ENCODE measurements at places on chromosomes 5 and 9.

- H3K4me3 ChIP-seq, result no peak overlapping the region
- H3K27ac ChIP-seq, result no peak overlapping the region
- no peaks in the 10 kb centered on the region for H3K36me3 ChIP-seq
- no peaks in the 10 kb centered on the region for H3K27me3 ChIP-seq
Measured at GRCh38 chr9:89854715-89855475, 250.1 kb downstream of the GADD45G start.

- no peak for DNase-seq
- H3K4me1 ChIP-seq, result no peaks in the 10 kb centered on the region
- H3K4me3 ChIP-seq, result no peak overlapping the region
- H3K27me3 ChIP-seq, result no peaks in the 10 kb centered on the region
- H3K27ac ChIP-seq, result no peak overlapping the region
- no peaks in the 10 kb centered on the region for H3K36me3 ChIP-seq
Measured at GRCh38 chr9:137705443-137705863, 86.6 kb downstream of the EHMT1 start.

DNA sequence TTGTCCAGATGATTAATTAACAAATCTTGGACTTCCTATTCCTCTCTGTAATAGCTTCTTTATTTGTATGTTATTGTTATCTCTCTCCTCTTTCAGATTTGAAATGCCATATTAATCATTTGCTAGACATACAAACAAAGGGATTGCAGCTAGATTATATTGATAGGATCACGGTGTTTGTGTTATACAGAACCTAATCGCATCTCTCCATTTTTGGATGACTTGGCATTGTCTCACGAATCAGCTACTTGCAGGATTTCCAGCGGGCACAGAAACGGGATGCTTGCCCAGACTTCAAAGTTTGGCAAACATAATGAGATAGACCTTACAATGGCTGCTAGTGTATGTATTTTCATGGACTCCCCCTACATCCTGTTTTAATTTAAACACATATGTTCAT lies 368.1 kb downstream of the TLE4 start:
- H3K27me3 ChIP-seq, result no peaks in the 10 kb centered on the region
- DNase-seq, result no peak
- no peaks in the 10 kb centered on the region for H3K36me3 ChIP-seq
- H3K4me1 ChIP-seq, result no peaks in the 10 kb centered on the region
- H3K4me3 ChIP-seq, result no peak overlapping the region

DNA sequence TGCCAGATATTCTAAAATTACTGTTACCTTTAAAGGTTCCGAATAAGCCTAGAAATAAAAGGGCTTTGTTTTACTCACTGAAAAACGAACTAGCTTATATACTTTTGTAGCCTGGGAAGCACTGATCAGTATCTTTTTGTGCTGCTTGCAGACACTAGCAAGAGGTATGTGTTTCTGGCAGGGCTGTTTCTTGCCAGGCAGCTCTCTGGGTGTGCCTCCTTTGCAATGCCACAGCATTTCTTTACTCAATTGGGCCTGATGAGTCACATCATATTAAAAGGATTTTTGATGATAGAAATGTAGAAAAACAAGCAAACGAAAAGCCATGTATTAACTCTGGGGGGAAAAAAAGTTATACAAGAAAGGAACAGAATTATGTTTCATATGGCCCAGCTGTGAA lies 35.6 kb downstream of the CD180 start:
- H3K4me1 ChIP-seq, result peaks cover 8% of the 10 kb centered on the region
- H3K36me3 ChIP-seq, result peaks cover 23% of the 10 kb centered on the region

DNA sequence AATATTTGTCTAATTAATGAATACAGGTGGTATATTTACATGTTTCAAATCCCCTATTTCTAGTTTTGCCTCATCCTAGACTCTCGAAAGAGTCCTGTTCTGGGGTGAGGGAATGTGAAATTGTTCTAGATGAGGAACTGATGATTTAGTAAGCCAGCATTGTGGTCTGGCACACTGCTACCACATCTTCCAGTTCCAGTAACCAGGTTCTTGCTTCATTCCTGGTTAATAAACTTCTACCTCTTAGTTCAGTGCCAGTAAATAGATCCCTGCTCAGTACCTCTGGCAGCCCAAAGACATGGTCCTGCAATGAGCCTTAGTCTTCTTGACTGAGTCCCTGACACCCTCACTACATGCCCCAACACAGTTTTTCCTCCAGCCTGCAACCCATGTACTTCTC lies 207.7 kb downstream of the SREK1 start:
- no peaks in the 10 kb centered on the region for H3K4me1 ChIP-seq
- no peak overlapping the region for H3K27ac ChIP-seq
- no peak overlapping the region for H3K4me3 ChIP-seq
- H3K36me3 ChIP-seq, result no peaks in the 10 kb centered on the region

DNA sequence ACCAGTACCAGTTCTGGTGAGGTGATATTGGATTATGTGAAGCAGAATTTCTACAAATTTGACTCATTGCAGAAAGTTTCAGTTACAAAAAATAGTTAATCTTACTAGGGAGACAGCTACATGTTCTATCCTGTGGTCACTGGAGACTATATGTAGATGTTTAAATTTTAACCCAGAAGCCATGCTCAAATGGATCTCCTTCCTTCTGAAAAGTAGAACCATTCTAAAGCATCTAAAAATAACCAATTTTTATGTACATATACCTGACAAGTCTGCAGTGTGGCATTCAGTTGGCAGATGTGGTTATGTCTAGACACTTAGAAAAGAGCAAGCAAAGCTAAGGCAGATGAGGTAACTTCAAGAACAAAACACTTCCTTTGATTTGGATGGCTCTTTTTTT lies 65.5 kb upstream of the POU4F3 start:
- no peaks in the 10 kb centered on the region for H3K27me3 ChIP-seq
- DNase-seq, result no peak
- H3K4me1 ChIP-seq, result no peaks in the 10 kb centered on the region
- H3K36me3 ChIP-seq, result peaks cover 39% of the 10 kb centered on the region
- no peak overlapping the region for H3K27ac ChIP-seq

GRCh38 chr5:65305913-65306312 lies 175.8 kb downstream of the ADAMTS6 start:
- no peaks in the 10 kb centered on the region for H3K4me1 ChIP-seq
- H3K27me3 ChIP-seq, result no peaks in the 10 kb centered on the region
- no peak overlapping the region for H3K27ac ChIP-seq
- no peak overlapping the region for H3K4me3 ChIP-seq
- DNase-seq, result no peak

GRCh38 chr5:45521067-45521466 lies 175.1 kb downstream of the HCN1 start:
- no peaks in the 10 kb centered on the region for H3K36me3 ChIP-seq
- no peaks in the 10 kb centered on the region for H3K4me1 ChIP-seq
- H3K27me3 ChIP-seq, result no peaks in the 10 kb centered on the region
- no peak overlapping the region for H3K4me3 ChIP-seq

- no peak overlapping the region for H3K27ac ChIP-seq
- H3K36me3 ChIP-seq, result no peaks in the 10 kb centered on the region
- H3K27me3 ChIP-seq, result no peaks in the 10 kb centered on the region
Measured at GRCh38 chr5:1772634-1773033, 27.0 kb downstream of the MRPL36 start.

- no peaks in the 10 kb centered on the region for H3K36me3 ChIP-seq
- no peak for DNase-seq
- no peak overlapping the region for H3K27ac ChIP-seq
- H3K4me3 ChIP-seq, result no peak overlapping the region
- no peaks in the 10 kb centered on the region for H3K4me1 ChIP-seq
- peaks cover 3% of the 10 kb centered on the region for H3K27me3 ChIP-seq
Measured at GRCh38 chr5:61811052-61811451, 479.0 kb downstream of the ZSWIM6 start.

DNA sequence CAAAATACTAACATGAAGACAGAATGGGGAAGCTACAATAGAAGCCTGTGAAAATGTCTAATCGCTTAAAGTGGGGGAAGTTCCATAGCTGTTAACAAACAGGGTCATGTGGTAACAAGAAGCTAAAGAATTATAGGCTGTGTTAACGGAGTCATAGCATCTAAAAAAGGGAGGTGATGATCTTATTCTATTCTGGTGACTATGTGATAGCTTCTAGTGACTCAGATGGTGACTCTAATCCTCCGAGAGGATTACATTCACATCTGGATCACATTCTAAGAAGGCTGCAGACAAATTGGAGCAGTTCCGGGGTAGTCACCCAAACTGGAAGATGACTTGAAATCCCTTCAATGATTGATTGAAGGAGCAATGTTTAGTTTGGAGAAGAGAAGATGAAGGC lies 142.1 kb downstream of the LIFR start:
- H3K27ac ChIP-seq, result peak overlapping the region; percentile 56
- no peaks in the 10 kb centered on the region for H3K27me3 ChIP-seq
- no peaks in the 10 kb centered on the region for H3K36me3 ChIP-seq
- no peak overlapping the region for H3K4me3 ChIP-seq

GRCh38 chr9:131927091-131927490 lies 152.6 kb downstream of the MED27 start:
- DNase-seq, result no peak
- no peak overlapping the region for H3K4me3 ChIP-seq
- no peaks in the 10 kb centered on the region for H3K27me3 ChIP-seq

DNA sequence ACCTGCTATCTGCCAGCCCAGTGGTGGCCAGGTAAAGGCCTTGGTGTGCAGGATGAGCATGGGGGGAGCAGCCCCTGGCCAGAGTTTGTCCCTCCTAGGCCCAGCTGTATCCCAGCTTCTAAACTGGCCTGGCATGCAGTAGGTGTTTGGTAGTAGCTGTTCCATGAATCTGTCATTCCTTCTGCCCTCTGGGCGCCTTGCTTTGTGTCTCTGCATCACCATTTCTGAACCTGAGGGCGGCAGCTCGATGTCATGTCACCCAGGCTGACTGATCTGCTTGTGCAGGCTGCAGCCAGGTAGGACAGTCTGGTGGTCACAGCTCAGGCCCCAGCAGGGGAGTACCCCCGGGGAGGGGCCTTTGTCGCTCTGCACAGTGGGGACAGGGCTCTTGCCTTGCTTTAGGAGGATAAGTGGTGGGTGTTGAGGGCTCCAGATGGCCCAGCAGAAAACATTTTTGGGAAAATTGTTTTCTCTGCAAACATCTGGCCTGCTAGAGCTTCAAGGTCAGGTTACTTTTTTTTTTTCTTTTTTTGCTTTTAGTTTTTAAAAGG lies 4.6 kb upstream of the SUSD3 start:
- no peaks in the 10 kb centered on the region for H3K36me3 ChIP-seq
- no peaks in the 10 kb centered on the region for H3K27me3 ChIP-seq
- peaks cover 57% of the 10 kb centered on the region for H3K4me1 ChIP-seq
- H3K4me3 ChIP-seq, result no peak overlapping the region

DNA sequence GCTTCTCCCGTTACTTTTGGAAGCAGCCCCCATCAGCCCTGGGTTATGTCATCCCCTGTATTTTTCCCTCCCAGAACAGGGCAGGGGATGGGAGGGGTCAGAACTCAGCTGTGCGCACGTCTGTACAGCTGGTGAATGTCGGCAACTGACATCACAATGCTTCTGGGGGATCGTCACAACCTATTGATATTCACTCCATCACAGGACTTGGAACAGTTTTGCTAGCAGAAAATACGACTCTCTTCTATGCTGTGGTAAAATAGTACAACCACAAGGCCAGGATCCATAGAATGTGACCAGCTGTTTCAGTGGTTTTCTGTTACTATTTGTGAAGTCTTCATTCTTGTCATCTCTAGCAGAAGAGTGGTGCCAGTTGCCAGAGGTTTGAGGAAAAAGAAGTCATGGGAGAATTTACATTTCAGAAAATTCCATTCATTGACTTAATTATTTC lies 77.1 kb upstream of the KLF4 start:
- DNase-seq, result no peak
- no peaks in the 10 kb centered on the region for H3K4me1 ChIP-seq
- no peak overlapping the region for H3K4me3 ChIP-seq
- H3K27me3 ChIP-seq, result no peaks in the 10 kb centered on the region
- no peak overlapping the region for H3K27ac ChIP-seq

DNA sequence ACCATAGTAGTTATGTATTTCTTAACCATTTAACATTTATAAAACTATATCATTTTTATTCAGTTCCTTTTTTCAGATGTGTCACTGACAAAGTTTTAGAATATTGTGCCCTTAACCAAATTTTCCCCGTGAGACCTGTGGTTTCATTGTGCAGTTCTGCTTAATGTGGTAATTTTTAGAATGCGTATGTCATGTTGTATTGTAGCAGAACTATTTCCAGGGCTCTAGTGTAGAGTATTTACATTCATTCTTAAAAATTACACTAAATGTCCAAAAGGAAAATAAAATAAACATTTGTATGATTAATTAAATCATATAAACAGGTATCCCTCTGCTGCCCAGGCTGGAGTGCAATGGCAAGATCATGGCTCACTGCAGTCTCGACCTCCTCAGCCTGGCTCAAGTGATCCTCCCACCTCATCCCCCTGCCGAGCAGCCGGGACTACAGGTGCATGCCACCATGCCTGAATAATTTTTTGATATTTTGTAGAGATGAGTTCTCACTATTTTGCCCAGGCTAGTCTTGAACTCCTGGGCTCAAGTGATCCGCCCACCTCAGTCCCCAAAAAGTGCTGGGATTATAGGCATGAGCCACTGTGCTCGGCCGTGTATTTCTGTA lies 15.4 kb downstream of the SERINC5 start:
- H3K4me3 ChIP-seq, result no peak overlapping the region
- no peaks in the 10 kb centered on the region for H3K4me1 ChIP-seq
- H3K27ac ChIP-seq, result no peak overlapping the region
- no peaks in the 10 kb centered on the region for H3K36me3 ChIP-seq

- no peak overlapping the region for H3K4me3 ChIP-seq
- no peaks in the 10 kb centered on the region for H3K36me3 ChIP-seq
- no peak overlapping the region for H3K27ac ChIP-seq
Measured at GRCh38 chr5:165393839-165394238, 1888.4 kb downstream of the MAT2B start.

DNA sequence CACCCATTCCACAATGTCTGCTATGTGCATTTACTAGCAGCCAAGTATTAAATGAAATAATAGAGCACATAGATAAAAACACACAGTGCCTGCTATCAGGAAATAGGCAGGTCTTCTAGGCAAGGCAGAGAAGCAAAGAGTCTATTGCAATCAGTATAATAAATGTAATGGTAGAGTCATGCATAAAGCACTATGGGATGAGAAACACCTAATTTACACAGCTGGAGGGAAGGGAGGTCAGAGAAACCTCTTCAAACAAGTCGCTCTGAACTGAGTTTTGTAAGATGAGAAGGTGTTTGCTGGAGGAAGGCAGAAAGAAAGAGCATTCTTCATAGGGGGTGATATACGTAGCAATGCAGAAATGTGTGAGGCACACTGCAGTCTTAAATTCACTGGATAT lies 341.0 kb upstream of the DMAC1 start:
- no peak for DNase-seq
- no peaks in the 10 kb centered on the region for H3K4me1 ChIP-seq
- H3K4me3 ChIP-seq, result no peak overlapping the region
- H3K27me3 ChIP-seq, result no peaks in the 10 kb centered on the region

- no peaks in the 10 kb centered on the region for H3K4me1 ChIP-seq
- H3K36me3 ChIP-seq, result no peaks in the 10 kb centered on the region
- no peaks in the 10 kb centered on the region for H3K27me3 ChIP-seq
- no peak overlapping the region for H3K4me3 ChIP-seq
- no peak for DNase-seq
Measured at GRCh38 chr9:93309889-93310425, 126.0 kb downstream of the WNK2 start.
